D721Med (cell line): ENCODE measurements at places on chromosomes 2 and 18.

GRCh38 chr18:53984021-53984420 is 240.4 kb downstream of the MBD2 start:
- DNase-seq: no peak

DNA sequence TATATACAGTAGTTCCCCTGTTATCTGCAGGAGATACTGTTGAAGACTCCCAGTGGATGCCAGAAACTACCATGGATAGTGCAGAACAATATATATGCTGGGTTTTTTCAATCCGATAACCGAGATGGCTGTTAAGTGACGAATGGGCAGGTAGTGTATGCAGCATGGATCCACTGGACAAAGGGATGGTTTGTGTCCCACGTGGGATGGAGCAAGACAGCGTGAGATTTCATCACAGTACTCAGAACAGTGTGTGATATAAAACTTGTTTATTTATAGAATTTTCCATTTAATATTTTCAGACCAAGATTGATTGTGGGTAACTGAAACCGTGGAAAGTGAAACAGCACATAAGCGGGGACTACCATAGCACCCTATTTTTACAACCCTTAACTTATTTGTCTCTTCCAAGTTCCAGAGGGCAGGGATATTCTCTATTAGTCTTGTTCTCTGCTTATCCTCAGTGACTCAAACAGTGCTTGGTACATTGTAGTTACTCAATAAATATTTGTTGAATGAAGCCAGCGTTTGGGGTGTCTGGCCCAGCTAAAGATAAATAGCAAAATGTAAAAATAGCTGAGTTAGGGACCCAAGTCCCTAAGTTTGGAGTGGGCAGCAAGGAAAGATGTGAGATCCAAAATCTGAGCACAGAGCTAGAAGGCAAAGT is 50.0 kb downstream of the RHBDD1 start:
- no peak for DNase-seq

DNA sequence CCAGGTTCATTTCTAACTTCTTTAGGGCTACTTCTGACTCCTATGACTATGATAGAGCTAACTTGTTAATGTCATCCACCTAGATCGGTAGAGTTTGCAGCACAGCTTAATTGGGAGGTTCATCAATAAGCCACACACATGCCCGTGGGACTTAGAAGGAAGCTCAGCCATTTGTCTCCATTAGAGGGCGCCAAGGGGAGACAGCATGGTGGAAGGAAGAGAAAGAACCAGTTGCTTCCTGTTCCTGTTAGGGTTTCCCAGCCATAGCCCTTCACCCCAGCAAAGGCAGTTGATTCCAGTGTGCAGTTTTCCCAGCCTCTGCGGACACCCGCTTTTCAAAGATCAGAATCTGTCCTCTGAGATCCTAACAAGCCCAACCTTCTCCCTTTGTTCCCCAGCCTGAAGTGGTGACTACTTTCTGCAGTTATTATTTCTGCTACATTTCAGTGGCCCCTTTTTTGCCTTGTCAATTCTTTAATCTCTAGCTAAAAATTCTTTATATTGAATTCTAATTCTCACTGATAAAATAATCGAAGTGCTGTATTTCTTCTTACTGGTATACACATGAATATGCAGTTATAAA is 30.3 kb downstream of the MAIP1 start:
- no peak for DNase-seq

DNA sequence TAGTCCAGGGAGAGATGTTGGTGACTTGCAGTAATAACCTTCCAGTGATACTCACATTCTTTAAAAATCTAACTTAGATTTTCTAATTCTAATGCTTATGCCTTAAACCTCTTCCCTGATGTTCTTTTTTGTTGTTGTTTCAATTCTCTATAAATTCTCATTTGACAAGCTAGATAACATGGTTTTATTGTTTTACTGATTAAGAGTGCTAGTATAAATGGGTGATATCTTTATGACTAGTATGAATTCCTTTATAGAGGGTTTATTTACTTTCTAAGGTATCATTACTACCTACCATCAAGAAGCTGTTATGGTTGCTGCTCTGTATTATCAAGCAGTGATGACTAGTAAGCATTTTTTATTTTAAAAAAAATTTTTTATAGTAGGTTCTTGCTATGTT is 35.0 kb downstream of the ACVR2A start:
- DNase-seq: no peak

DNA sequence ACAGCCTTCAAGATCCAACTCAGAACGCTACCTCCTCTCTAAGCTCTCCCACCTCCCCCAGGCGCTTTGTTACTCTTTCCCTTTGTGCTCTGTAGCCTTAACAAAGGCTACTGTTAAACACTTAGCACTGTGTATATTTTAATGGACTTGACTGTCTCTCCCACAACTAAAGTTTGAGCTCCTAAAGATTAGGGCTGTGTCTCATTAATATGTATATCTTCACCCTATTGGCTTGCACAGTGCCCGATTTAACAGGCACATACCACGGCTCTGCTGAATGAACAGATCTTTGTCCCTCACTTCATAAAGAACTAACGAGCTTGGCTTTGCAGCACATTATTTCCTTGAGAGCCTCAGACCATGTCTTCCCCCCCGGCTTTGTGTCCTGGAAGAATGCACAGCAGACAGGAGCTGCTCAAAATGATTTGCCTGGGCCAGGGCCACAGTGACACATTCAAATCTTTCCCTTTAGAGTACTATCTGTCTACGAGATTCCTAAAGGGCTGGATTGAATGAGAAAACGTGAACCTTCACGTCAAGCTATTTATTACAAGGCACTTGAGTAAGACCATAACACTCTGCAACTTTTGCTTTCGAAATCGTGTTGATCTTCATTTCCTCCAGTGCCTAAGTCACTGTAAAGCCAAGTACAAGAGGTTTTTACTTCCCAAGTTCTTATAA is 22.1 kb downstream of the ABHD3 start:
- DNase-seq: no peak
